ENCODE measurements at places on chromosomes 4 and X.

DNA sequence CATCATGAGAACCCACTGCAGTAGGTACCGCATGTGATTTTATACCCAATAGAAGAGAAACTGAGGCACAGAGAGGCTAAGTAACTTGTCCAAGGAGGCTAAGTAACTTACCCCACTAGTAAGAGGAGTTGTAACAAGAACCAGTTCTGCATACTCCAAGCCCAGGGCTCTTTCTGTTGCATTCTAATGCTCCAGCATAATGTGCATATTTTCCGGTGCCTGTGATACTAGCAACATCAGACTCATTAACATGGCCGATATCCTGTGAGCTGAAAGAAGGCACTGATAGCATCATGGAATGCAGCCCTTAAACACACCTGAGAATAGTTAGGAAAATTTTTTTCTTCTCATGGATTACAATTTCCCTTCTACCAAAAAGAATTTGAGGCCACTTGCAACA lies 39.7 kb upstream of the KLF3 start:
- no peak for DNase-seq

DNA sequence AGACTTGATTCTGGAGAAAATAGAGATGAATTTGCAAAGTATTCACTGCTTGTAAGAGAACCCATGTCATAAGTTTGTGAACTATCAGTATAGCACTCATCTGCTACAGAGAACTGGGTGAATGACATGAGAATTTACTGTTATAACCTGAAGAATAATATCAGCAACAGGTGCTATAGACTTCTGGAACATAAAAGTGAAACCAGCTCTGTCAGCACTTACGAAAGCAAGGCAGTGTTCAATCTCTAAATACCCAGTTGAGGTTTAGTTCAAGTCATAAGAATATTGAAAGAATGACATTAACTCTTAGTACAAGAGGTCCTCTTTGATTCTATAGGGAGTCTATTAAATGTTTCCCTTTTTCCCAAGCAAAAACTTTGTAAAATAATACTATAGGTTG lies 232.9 kb upstream of the ANKRD50 start:
- DNase-seq = no peak

- DNase-seq = no peak
Observed at GRCh38 chr4:22552812-22553211, 36.9 kb upstream of the ADGRA3 start.

DNA sequence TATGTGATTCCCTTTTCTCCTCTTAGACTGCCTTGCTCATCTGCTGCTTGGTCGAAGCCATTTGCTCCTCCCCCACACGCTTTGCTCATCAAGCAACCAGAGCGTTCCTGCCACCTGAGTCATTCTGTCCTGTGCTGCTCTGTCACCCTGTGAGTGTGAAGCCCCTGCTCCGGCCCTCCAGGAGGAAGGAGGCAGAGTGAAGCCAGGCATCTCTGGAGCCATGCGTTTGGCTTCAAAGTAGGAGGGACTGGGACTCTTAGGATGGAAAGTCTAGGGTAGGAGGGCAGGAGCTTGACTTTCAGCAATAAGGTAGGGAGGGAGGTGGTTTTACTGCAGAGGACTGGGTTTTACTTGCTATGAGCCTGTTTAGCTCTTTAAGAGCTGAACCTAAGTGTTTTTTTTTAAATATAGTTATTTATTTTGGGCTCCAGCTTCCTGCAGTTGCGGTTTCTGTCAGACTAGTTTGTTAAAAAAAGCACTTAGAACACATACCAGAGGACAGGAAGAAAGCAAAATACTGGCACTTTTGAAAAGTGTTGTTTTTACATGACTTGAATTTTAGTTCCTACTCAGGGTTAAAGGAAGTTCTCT lies 63.6 kb downstream of the SPINK2 start:
- DNase-seq = no peak

DNA sequence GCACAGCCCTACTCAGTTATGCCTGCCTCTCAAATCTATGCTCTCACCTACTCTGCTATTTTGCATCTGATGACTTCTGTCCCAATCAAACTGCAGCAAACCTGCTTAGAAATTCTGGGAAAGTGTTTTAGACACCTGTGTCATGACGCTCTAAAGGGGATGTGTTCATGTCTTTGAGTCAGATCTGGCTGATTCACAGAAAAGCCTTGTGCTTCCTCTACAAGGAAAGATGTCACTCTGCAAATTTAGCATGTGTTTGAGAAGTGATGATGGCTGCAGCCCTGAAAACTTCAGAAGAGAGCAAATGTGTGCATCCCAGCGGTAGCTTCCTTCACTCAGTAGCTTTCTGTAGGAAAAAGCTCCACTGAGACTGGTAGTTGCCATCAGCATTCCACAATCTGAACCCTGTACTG lies 235.4 kb downstream of the MGST2 start:
- no peak for DNase-seq

DNA sequence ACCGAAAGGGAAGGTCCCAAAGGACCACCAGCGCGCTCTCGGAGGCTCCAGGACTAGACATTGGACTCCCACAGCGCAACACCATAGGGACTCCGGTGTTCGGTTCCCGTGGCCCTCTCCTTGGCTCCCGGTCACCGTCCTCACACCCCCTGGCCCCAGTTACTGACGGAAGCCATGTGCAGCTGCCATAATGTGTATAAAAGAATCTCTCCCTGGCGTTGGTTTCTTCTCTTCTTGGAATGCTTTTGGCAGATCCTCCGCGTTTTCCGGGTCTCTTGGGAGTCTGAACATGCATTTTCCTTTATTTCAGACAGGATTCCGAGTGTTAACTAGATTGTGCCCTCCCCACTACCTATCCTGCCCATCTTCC lies 69.8 kb downstream of the FBXO8 start:
- DNase-seq = no peak

Measured in Right ventricle myocardium superior (tissue), 1 donor.